ENCODE measurements at places on chromosomes 12 and 14.

DNA sequence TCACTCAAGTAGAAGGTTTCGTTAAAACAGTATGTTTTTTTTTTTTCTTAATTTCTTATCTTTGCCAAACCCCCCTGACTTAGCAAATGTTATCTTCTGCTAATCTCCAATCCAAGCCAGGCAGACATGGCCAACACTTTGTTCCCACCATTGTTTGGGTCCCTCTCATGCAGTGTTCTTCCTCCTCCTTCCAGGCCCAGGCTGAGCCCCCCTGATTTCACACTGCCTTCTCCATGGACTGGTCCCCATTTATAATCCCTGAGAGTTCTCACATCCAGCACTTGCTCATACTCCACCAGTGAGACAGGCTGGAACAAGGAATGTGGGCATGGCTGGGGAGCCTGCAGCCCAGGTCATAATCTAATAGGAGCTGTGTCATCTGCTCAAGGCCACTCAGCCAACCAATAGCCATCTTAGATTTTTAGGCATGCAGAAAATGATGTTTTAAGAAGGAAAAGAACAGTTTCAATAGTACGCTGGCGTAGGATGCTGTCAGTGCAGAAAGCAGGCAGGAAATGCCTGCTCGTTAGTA, 238.4 kb upstream of the CCDC196 start:
- no peak for DNase-seq

GRCh38 chr14:53273671-53274072, 120.5 kb upstream of the DDHD1 start:
- DNase-seq, result no peak

GRCh38 chr12:43836475-43836989, 651 bp downstream of the TMEM117 start:
- DNase-seq, result peak; percentile 3

DNA sequence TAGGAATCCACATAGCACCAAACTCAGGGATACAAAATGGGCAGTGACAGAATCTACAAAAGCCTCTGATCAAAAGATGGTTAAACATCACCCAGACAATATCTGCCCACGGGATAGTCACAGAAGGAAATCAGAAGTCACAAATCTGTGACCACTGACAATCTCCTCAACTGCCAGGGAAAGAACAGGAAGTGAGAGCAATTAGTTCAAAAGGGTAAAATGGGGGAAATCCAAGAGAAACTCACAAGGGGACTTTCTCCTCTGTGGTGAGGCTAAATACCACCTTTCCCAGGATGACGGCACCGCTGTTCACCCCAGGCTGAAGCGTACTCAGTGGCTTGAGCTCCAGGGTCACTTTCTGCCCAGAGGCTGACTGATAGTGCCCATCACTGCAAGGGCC, 10.7 kb downstream of the TTC5 start:
- no peak for DNase-seq

DNA sequence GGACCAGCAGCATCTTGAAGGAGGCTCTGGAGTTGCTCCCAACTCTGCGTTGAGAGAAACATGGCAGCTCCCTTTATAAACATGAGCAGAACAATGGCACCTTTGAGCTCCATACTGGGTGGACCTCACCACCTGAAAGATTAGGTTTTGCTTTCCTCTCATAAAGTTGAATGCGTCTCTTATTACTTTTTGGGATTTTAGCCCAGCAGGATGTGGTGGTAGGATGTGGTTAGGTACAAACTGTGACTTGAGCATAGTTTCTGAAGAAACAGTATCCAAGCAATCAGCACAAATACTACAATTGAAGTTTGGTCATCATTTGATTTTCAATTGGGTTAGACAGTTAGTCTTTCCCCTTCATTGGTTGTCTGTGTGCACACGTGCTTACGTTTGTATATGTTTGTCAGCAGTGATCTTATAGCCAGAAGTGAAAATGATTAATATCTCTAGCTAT, at the start of gene PRR4:
Gene PRR4, minus strand, starts transcription at position 51 of the 454 bp plus-strand sequence. Its CDS starts 38 bp downstream, at position 13.
- no peak for DNase-seq

DNA sequence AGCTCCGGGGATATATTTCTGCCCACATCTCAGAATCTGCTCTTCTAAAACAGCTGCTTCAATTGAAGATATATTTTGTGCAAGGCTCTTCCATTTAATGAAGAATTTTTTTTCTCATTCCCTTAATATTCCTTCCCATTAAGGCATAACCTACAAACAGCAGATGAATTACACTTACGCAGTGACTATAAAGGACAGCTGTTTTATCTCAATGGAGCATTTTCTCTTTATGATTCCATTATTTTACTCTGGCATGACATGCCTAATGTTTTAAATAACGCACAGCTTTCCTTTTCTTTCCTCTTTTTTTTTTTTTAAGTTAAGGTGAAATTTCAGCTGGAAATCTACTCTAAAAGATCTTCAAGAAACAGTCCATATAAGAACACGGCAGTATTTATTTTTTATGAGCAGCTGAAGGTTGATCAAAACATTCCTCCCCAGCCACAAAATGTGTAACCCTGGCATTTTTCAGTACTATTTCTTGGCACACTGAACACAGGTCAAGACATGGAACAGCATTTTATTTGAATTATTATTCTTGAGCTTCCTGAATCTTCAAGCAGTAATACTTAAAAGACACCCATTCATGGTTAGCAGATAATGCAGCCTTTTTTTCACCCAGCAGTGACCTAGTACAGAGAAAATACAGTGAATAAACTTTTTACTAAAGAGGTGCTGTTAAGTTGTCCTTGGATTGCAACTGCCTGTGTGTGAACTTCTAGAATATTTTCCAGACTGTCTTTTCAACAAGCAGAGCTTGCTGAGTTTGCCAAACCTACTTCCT, 118.1 kb upstream of the FOXN3 start:
- peak; percentile 17 for DNase-seq

DNA sequence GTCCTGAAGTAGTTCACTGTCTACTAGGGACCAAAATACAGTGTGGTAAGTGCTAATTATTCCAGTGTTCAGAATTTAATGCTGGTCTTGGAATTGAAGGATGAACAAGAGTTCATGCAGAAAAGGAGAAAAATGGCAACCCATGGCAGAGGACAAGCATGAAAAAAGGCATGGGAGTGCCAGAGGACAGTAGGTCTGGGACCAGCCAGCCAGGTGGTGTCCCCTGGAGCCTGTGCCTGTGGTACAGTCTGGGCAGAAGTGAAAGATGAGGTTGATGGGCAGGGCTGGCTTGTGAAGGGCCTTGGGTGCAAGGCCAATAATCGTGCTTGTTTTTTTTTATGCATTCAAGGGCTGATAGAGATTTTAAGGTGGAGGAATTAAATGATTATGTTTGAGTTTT, 21.0 kb downstream of the C12orf75 start:
- no peak for DNase-seq

DNA sequence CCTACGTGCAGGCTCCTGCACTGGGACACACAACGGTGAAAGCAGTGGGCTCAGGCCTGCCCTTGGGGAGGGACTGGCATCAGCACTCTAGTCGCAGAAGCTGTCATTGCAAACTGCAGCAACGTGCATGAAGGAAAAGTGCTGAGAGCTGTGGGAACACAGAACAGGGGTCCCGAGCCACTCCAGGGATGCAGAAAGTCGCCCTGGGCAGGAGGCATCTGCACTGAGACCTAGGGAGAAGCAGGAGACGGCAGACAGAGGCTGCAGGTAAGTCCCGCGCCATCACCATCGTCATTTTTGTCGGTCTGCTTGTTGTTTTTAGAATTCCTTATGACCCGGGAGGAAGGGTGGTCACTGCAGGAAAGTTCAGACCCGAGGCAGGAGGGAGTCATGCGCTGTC, 21.6 kb upstream of the RIMBP2 start:
- DNase-seq, result no peak

DNA sequence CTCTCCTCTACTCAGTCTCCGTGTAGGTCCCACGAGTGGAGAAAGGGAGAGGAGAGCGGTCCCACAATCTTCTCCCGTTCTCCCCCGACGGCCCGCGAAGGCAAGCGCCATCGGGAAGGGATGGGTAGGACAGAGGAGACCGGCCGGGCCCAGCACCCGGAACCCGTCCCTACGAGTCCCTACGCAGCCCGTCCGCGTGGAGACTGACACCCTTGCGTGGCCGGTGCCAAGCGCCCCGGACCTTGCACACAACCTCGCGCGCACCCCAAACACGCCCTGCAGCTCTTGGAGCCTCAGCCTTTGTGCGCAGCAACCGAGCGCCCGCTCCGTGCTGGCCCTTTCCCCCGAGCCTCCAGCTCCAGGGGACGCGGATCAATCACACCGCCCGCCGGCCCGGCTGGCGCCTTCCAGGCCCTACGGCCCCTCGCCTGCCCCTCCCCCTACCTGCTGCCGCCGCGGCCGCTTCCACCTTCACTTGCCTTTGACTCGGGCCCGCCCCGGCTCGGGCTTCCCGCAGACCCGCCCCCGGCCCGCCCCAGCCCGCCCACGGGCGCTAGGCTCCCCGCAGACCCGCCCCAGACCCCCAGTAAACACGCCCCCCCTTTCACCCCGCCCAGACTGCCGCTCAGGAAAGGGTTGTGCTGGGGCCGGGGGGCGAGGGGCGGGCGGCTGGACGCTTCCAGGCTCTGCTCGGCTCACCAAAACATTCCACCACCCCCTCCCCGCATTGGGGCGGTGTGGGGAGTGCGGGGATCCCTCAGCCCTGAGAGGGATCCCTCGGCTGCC, at the start of gene NDRG2:
Gene NDRG2, minus strand, starts transcription at position 477 of the 786 bp plus-strand sequence. CDS start 1,746 bp downstream, outside the sequence.
- no peak for DNase-seq

DNA sequence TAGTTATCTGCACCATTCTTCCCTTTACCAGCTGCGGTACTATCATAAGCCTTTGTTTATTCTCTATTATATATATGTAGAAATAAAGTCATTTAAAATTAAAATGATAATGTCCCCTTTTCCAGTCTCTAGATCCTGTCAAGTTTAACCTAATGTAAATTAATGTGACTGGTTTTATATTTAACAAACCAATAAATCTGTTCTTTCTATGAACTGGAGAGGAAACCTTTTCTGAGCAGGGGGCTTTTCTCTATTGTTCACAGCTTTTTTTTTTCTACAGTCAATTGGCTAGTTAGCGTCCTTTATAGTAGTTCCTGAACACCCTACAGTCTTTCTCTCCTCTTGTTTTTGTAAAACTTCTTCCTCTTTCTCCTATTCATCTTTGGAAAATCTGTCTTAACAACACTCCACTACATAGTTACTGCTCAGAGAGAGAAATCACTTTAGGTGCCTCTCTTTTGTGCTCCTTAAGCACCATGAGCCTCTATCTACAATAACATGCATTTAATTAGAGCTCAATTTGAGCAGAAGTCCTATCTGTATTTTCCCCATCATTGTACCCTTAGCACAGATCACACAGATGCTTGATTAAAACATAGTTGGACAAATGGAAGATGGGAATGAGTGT, 332.6 kb upstream of the SYT1 start:
- no peak for DNase-seq

DNA sequence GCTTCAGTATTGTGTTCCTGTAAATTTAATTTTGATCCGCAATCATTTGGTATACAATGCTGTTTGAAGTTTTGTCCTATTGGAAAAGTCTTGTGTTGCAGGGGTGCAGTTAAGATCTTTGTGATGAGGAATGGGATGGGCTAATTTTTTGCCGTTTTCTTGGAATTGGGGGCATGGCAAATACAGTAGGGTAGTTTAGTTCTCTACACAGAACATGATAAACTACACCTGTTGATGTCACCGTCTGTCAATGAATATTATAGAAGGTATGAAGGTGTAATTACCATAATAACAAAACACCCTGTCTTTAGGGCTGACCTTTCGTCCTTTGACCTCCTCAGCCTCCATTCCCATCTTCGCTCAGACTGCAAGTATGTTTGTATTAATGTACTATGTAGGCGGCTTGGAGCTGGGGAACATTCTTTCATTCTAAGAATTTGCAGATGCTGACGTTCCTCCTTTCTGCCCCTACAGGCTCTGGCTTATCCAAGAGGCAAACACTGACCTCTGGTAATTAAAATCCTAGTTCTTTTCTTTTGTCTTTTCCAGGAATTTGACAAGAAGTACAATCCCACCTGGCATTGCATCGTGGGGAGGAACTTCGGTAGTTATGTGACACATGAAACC, 1.7 kb downstream of the DYNLL1 start:
- DNase-seq, result no peak

- DNase-seq, result no peak
Observed at GRCh38 chr14:100524933-100525243, 62.3 kb downstream of the BEGAIN start.

- DNase-seq, result no peak
Observed at GRCh38 chr14:65550779-65551643, 138.5 kb downstream of the FUT8 start.

Measured in fibroblast of skin of left biceps (primary cell).